ENCODE measurements at places on chromosomes 7 and 10.

DNA sequence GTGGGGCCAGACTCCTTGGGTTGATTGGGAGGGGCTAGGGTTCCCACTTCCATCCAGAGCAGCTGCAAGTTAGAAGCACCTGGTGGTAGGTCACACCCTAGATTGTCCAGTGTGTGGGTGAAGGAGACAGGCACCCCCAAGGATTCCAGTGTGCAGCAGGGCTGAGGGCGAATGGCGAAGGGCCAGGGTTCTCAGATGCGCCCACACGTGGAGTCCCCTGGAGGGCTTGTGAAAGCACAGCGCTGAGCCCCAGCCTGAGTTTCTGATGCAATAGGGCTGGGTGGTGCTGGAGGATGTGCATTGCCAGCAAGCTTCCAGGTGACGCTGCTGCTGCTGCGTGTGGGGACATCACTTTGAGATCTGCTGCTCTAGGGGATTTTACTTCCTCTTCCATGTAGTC, 25.4 kb downstream of the TBATA start:
- H3K27me3 ChIP-seq = no peaks in the 10 kb centered on the region
- H3K27ac ChIP-seq = no peak overlapping the region
- H3K4me3 ChIP-seq = no peak overlapping the region
- peak; percentile 72 for DNase-seq

DNA sequence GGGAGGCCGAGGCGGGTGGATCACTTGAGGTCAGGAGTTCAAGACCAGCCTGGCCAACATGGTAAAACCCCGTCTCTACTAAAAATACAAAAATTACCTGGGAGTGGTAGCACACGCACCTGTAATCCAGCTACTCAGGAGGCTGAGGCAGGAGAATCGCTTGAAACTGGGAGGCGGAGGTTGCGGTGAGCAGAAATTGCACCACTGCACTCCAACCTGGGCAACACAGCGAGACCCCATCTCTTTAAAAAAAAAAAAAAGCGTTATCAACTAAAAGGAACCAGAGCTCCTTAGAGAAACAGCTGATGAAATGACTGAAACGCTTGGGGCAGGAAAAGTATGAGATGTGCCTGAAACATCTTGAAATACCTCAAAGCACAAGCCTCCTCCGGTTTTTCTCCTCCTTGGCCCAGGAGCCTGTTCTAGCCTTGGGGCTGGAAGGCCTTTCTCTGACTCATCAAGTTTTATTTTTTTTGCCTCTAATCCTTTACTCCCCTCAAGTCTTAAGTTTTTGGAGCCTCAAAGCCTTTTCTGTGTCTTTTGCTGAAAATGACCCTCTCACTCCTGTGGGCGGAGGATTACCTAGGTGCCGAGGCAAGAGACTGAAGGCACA, 2.6 kb upstream of the METTL27 start:
- DNase-seq = no peak
- no peak overlapping the region for H3K4me3 ChIP-seq
- no peaks in the 10 kb centered on the region for H3K36me3 ChIP-seq
- no peaks in the 10 kb centered on the region for H3K27me3 ChIP-seq
- peaks cover 19% of the 10 kb centered on the region for H3K4me1 ChIP-seq
- no peak overlapping the region for H3K27ac ChIP-seq

DNA sequence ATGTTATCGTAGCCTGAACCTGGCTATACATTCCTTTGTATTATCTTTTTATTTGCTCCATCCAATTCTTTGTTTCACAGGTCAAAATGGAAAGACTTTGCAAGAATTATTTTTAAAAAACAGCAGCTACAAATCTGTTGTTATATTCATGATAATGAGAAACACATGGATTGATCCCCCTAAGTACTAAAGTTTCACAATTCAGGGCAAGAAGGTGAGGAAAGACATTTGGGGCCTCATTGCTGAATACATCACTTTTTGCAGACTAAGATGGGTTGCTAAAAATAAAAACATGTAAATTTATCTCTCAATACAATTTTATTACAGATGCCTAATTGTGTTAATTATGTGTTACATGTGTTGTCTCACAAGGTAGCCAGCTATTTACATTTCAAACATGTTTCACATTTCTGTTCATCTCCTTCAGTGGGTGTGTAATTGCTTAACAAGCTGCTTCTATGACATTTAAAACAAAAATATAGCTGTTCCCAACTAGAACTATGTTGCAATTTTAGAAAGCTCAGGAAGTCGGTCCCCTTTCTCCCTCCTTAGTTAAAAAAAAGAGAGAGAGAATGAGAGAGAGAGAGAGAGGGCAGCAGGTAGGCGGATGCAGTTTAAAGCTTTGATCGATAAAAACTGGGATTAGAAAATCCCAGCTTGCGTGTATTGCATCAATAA, 606.3 kb upstream of the FZD8 start:
- no peaks in the 10 kb centered on the region for H3K27me3 ChIP-seq
- no peak for DNase-seq
- no peaks in the 10 kb centered on the region for H3K36me3 ChIP-seq
- H3K27ac ChIP-seq = no peak overlapping the region
- no peak overlapping the region for H3K4me3 ChIP-seq
- no peaks in the 10 kb centered on the region for H3K4me1 ChIP-seq

- no peaks in the 10 kb centered on the region for H3K27me3 ChIP-seq
- DNase-seq = no peak
- no peak overlapping the region for H3K27ac ChIP-seq
- no peak overlapping the region for H3K4me3 ChIP-seq
- no peaks in the 10 kb centered on the region for H3K36me3 ChIP-seq
- no peaks in the 10 kb centered on the region for H3K4me1 ChIP-seq
Measured at GRCh38 chr7:288671-289101, 1.3 kb upstream of the FOXL3 start.

DNA sequence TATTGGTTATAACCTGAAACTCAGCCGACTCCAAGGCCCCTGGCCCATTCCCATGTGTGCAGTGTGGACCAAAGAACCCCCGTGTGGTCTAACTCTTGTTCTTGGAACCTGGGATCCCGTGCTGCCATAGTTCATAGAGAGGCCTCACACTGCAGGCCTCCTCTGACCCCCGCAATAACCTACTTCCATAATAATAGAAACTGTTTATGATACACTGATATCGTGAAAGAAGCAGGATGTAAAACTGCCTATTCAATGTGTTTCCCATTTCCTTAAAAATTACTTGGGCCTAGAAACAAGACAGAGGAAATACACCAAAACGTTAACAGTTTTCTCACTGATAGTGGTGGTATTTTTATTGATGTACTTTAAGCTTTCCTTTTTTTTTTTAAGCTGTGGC, 109.2 kb upstream of the KDM7A start:
- H3K27ac ChIP-seq = no peak overlapping the region
- no peaks in the 10 kb centered on the region for H3K4me1 ChIP-seq
- no peaks in the 10 kb centered on the region for H3K27me3 ChIP-seq
- H3K36me3 ChIP-seq = no peaks in the 10 kb centered on the region
- no peak overlapping the region for H3K4me3 ChIP-seq

GRCh38 chr10:30378201-30378995, 29.3 kb upstream of the MTPAP start:
- H3K27ac ChIP-seq = no peak overlapping the region
- no peaks in the 10 kb centered on the region for H3K36me3 ChIP-seq
- no peak for DNase-seq
- H3K4me1 ChIP-seq = peaks cover 8% of the 10 kb centered on the region

DNA sequence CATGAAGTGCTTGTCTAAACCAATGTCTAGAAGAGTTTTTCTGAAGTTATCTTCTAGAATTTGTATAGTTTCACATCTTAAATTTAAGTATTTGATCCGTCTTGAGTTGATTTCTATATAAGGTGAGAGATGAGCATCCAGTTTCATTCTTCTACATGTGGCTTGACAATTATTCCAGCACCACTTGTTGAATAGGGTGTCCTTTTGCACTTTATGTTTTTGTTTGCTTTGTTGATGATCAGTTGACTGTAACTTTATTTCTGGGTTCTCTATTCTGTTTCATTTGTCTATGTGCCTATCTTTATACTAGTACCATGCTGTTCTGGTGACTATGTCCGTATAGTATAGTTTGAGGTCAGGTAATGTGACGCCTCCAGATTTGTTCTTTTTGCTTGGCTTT, 426.6 kb upstream of the CHRM2 start:
- no peak overlapping the region for H3K27ac ChIP-seq
- H3K4me1 ChIP-seq = no peaks in the 10 kb centered on the region
- no peaks in the 10 kb centered on the region for H3K36me3 ChIP-seq
- no peak overlapping the region for H3K4me3 ChIP-seq

DNA sequence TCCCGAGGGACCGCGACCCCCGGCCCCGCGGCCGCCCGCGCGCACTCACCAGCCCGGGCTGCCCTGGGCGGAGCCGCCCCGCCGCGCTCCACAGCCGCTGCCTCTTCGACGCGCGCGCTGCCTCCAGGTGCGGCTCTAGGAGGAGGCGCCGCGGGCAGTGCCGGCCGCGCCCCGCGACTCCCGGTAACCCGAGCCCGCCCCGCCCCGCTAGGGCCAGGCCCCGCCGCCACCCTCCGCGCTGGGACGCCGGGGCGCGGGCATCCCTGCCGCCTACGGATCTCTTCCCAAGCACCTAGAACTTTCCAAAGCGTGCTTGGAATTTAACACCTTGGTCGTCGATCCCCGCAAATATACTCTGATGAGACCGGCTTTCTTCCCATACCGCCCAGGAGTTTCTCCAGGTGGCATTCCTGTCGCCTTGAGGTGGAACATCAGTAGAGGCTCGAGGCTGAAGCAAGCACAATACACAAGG, at the start of gene SLC26A5:
TSS of gene SLC26A5 (minus strand) at position 159 of the 472 bp plus-strand sequence. CDS start 24,693 bp downstream, outside the sequence.
- DNase-seq = no peak
- H3K36me3 ChIP-seq = no peaks in the 10 kb centered on the region

GRCh38 chr10:21978191-21978862, 25.2 kb downstream of the DNAJC1 start:
- H3K27ac ChIP-seq = no peak overlapping the region
- H3K27me3 ChIP-seq = no peaks in the 10 kb centered on the region
- no peak for DNase-seq
- H3K4me1 ChIP-seq = no peaks in the 10 kb centered on the region

DNA sequence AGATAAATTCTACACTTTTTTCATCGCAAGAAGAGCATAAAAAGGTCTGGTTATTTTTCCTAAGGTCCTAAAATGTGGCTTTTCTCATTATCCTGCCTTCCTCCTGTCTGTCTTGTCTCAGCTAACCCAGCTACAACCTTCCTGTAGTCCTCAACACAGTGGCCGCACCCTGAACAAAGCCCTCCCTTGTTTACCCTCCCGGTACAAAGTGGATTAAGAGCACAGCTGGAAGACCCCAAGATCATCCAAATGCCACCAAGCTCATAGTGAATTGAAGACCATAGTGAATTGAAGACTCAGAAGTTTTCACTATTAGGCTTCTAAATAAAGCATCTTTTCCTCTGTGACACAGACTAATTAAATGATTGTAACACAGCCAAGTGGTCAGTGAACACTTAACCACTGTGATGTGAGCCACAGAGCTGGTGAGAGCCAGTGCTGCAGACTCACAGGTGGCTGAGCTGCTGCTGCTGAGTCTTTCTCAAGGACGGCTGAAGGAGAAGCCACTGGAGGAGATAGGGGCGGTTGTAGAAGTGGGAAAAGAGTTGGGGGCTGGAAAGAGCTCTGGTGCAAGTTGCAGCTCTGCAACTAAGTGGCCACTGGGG, 123.6 kb downstream of the ATXN7L1 start:
- H3K36me3 ChIP-seq = no peaks in the 10 kb centered on the region
- H3K27ac ChIP-seq = no peak overlapping the region

GRCh38 chr7:43590862-43591557, 8.1 kb downstream of the STK17A start:
- no peaks in the 10 kb centered on the region for H3K27me3 ChIP-seq
- H3K36me3 ChIP-seq = peaks cover 46% of the 10 kb centered on the region
- no peak overlapping the region for H3K4me3 ChIP-seq

DNA sequence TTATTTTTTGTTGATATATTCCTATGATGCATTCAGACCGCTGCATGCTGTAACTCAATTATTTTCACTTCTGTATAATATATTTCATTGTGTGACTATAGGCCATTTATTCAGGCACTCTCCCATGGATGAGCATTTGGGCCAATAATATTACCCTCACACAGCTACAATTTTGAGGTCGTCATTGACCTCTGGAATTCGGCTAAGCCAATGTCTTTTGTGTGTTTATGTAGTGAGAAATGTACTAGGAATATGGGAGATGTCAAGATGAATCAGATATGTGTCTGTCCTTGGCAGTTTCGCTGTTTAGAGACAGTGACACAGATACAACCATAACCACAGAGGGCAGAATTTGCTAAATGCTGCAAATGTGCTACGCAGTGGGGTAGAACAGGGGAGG, 474.2 kb downstream of the ADRA2A start:
- H3K36me3 ChIP-seq = no peaks in the 10 kb centered on the region
- no peak overlapping the region for H3K4me3 ChIP-seq
- H3K27me3 ChIP-seq = no peaks in the 10 kb centered on the region
- H3K27ac ChIP-seq = no peak overlapping the region
- H3K4me1 ChIP-seq = no peaks in the 10 kb centered on the region

- DNase-seq = no peak
- peaks cover 3% of the 10 kb centered on the region for H3K36me3 ChIP-seq
- no peak overlapping the region for H3K4me3 ChIP-seq
- H3K27ac ChIP-seq = no peak overlapping the region
- H3K4me1 ChIP-seq = no peaks in the 10 kb centered on the region
Measured at GRCh38 chr7:139153832-139154231, 44.3 kb upstream of the ZC3HAV1 start.

DNA sequence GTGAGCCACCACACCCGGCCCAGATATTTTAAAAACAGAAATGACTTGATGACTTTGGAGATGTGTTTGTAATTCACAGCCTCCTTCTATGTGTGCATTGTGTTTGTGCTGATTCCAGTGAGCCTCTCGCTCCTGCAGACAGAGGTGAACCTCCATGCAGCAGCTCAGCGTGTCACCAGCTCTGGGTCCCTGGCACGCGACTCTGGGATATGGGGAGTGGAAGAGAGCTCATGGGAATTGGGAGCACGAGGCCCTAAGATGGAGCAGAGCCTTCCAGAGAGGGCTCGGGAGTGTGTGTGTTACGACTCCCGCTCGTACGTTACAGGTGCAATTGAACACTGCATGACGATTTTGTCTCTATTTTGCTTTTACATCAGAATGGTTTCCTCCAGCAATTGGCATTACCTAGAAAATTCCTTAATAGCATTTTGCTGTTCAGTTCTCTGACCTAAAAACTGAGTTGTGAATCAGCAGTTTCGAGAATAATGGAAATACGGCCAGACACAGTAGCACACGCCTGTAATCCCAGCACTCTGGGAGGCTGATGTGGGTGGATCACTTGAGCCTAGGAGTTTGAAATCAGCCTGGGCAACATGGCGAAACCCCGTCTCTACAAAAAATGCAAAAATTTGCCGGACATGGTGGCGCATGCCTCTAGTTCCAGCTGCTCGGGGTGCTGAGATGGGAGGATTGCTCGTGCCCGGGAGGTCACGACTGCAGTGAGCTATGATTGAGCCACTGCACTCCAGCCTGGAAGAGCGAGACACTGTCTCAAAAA, 204.6 kb downstream of the CUX1 start:
- H3K27me3 ChIP-seq = no peaks in the 10 kb centered on the region
- no peak overlapping the region for H3K4me3 ChIP-seq
- peaks cover 54% of the 10 kb centered on the region for H3K4me1 ChIP-seq
- peak overlapping the region; percentile 100 for H3K27ac ChIP-seq
- H3K36me3 ChIP-seq = peaks cover 14% of the 10 kb centered on the region

GRCh38 chr7:89887489-89887888, 266.8 kb upstream of the STEAP1 start:
- no peak overlapping the region for H3K27ac ChIP-seq
- H3K4me3 ChIP-seq = no peak overlapping the region
- H3K4me1 ChIP-seq = no peaks in the 10 kb centered on the region
